A673 (cell line): ENCODE measurements at places on chromosomes 13 and 19. TPM values are rescaled to one million over a fixed set of nuclear protein-coding genes. Genes with fewer than 3 reads are reported as not detected.

Gene INAFM1
- total RNA-seq, result 13.8 and 15.9 TPM in 2 replicates

DNA sequence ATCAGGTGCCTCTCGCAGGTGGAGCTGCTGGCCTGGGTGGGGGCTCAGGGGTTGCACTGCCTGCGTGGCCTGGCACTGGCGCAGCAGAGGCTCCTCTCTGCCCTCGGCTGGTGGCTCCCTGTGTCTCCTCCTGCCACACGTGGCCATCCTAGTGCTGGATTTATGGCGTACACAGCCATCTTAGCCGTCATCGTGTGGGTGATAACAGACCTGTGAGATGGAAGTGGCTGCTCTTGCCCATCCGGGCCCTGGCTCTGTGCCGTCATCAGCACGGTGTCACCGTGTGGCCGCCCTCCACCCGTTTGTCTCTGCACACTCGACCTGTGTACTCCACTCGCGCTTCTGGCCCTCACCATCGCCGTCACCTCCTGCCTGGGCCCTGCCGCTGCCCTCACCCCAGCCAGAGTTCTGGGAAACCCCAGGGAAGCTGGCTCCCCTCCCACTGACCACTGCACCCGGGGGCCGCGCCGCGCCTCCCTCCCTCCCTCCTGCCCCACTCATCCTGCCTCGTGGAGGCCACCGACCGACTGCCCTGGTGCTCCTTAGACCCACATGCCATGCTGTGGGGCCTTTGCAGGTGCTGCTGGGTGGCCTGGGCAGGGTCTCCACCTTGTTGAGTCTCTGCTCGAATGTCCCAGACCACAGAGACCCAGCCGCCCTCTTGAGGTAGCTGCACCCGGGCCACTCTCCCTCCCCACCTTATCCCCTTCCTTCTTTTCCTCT, 29.5 kb downstream of the TMEM255B start:
- no peak for DNase-seq

GRCh38 chr13:49113526-49114286, 106.4 kb upstream of the MLNR start:
- peak; percentile 41 for DNase-seq

DNA sequence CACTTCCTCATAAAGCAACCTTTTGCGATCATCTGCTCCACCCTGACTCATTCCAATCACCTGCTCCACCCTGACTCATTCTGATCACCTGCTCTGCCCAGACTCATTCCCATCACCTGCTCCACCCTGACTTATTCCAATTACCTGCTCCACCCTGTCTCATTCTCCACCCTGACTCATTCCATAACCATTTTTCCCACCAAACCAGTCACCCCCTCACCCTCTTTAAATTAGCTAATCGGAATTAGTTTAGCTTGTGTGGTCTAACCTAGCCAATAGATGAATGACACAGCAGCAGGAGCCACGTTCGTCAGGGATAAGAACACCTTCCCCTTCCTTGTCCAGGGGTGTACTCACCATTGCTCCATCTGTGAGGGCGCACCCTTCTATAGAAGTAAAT, 134.0 kb downstream of the COG6 start:
- DNase-seq, result no peak

- peak; percentile 65 for DNase-seq
Measured at GRCh38 chr19:14632286-14632685, 42.4 kb downstream of the ADGRE3 start.
